Stimulated activated naive CD8-positive, alpha-beta T cell treated with anti-CD3 and anti-CD28 coated beads, Interleukin-15, amount 100 ng/mL, for 72 hours (primary cell): ENCODE measurements at places on chromosomes 2 and 18.

GRCh38 chr2:1584691-1585485 lies 159.4 kb downstream of the PXDN start:
- DNase-seq: no peak

DNA sequence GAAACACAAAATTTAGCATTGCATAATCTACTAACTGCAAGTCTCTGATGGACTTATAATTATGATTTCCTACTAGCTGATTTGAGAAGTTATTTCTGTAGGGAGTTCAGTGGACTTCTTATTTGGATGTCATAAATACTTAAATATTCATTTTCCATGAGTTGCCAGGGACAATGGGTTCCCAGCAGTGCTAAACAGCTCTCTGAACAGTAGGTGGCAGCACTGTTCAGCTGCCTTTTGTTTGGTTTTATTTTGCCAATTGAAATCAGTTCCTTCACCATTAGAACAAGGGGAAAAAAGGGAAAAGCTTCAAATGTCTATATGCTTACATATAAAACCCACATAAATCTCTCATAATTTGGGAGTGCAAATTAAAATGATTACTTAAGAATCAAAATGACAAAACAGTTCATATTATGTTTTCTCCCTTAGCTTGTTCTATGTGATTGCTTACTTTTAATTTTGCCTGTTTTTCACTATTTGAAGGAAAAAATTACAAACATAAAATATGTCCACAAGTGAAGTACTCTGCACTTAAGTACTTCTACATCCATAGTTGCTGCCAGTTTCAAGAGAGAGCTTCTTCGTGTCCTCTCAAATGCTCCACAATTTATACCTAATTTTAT lies 898.9 kb downstream of the CPS1 start:
- DNase-seq: no peak

GRCh38 chr2:102893870-102894269 lies 132.0 kb downstream of the TMEM182 start:
- DNase-seq: no peak

DNA sequence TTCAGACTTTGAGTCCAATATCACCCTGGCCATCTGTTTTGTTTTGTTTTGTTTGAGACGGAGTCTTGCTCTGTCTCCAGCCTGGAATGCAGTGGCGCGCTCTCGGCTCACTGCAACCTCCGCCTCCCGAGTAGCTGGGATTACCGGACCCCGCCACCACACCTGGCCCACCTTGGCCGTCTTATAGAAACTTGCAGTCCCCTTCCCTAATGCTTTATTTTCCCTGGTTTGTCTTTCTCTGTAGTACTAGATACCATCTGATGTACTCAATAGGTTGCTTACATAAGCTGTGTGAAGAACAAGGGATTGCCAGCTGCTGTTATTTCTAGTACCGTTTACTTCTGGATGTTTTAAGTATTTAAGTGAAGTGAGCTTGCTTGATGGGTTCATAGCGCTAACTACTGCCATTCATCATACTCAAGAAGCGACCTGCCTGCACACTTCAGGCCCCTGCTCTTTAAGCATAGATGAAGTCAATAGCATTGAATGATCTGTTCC lies 1.2 kb downstream of the RPL31 start:
- DNase-seq: no peak

GRCh38 chr2:240839152-240840143 lies 19.4 kb upstream of the KIF1A start:
- DNase-seq: no peak

DNA sequence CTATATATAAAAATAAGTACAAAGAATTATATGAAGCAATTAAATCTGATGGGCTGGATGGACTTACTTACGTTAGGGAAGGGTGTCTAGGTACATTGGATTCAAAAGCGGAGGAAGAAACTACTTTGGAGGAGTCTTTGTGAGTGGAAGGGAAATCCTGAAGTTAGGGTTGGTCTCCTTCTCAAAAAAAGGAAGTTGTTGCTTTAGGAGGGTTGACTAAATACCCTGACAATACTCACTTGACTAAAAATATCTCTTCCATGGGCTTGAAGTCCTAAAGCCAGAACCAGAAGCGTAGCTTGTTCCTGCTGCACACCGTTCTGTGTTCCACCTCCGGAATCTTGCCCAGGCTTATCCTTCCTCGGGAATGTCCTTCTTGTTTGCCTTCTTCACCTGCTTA lies 143.3 kb upstream of the ZEB2 start:
- no peak for DNase-seq

GRCh38 chr2:30883822-30884221 lies 76.6 kb upstream of the CAPN13 start:
- no peak for DNase-seq

- no peak for DNase-seq
These were observed 237.6 kb upstream of the UBE2E3 start for GRCh38 chr2:180742801-180743200.

DNA sequence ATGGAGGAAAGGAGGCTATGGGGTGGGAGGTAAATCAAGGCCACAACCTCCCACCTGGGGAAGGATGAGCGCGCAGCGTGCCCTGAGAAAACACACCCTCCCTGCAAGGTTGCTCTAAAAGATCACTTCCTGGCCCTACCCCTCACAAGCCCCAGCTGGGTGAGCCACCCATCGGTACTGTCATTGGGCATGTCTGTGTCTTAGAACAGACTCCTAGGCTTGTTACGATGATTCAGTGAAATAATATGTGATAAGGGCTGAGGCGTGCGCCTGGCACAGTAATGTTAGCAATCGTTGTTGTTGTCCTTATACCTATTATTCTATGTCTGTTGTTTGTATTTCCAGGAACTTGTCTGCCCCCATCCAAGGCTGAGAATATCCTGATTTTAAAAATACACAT lies 175.1 kb downstream of the ZFP36L2 start:
- no peak for DNase-seq

- DNase-seq: no peak
These were observed 10.4 kb downstream of the GAREM1 start for GRCh38 chr18:32460171-32460731.

DNA sequence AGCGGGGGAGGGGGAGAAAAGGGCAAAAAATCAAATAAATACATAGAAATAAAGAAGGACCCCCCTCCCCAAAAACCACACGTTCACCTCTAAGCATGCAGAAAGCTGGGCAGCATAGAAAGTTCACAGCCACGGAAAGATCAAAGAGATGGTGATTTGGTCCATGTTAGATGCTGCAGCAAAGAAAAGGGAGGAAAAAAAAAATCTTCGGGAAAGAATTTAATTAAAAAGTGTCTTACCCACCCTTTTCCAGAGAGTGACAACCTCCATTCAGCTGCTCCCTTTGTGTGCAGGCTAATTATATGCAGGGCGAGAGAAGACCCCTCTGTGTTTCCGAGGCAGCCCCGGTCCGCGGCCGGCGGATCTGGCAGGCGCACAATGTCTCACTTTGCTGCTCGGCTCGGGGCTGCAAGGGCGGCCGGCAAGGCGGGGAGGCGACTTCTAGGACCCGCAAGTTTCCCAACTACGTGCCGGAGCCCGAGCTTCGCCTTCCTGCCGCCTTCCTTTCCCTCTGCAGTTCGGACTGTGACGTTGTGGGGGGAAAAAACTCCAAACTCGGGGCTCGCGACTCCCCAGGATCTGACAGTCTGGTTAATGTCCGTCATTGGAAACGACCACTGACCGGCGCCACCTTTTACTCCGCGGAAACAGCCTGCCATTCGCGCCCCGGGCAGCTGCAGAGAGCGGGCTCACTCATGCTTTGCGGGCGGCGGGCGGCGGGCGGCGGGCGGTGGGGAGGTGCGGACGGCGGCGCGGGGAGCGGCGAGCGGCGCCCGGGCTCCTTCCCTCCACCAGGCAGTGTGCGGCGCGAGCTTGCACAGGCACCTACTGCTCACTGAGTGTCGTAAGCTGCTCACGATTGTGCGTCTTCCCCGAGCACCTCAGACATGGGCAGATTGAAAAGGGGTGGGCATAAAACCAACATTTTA lies at the start of gene LRRTM1:
Gene LRRTM1, minus strand, starts transcription at position 844 of the 929 bp plus-strand sequence. CDS start 933 bp downstream, outside the sequence.
- DNase-seq: no peak

- no peak for DNase-seq
These were observed 116.5 kb upstream of the REG3G start for GRCh38 chr2:78908973-78909372.

DNA sequence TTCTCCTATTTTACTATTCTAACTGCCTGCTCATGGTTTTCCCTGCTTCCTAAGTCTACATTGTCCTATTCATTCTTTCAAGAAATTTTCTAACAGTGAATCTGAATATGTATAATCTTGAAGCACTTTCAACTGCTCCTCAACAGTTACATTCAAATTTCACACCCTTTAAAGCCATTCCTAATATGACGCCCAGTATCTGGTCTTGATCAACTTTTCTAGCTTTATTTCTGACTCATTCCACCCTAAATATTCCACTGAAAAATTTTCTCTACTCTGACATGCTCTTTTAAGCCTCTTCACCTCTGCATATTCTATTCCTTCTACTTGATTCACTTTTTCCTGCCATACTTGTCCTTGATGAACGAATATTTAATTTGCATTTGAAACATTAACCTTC lies 1893.9 kb upstream of the PIK3C3 start:
- no peak for DNase-seq

DNA sequence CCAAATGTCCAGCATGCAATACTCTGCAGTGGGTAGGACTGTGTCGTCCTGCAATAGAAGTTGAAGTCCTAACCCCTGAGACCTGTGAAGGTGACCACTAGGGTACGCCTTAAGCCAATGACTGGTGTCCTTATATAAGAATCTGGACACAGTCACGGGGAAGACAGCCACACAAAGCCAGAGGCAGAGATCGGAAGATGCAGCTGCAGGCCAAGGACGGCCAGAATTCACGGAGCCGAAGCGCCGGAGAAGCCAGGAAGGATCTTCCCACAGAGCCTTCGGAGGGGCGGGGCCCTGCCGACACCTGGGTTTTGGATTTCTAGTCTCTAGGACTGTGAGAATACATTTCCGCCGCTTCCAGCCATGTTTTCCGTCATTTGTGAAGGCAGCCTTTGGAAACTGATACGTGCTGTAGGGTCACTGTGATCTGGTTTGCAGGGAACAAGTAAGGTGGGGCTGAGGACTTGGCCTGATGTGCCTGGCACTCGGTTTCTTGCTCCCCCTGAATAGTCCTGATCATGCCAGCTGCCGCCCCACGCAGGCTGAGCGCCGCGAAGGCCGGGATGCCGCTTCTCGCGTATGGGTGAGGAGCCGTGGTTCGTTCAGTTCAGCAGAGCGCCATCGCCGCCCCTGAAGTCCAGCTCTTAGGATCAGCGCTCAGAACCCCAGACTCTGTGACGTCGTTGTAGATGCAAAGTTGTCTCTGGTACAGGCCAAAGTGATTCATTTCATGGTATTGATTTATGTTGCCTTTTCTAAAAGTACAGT lies 38.7 kb downstream of the PTGR3 start:
- DNase-seq: no peak

GRCh38 chr2:16487686-16488085 lies 177.9 kb downstream of the CYRIA start:
- DNase-seq: no peak

DNA sequence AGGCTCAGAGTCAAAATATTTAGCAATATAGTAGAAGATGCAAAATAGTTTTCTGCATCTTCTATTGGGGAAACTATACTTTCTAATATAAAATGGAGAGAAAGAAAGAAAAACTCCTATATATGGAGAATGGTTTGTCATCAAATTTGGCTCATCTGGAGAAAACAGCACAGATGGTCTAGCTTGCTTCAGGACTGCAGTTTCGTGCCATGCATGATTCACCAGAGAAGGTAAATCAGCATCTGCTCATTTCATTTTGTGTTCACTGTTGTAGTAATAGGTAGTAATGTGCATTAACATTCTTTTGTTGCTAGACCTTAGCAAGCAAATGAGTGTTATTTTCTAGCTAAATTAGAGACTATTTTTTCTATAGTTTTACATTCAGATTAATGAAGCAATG lies 179.0 kb downstream of the ASXL3 start:
- no peak for DNase-seq

DNA sequence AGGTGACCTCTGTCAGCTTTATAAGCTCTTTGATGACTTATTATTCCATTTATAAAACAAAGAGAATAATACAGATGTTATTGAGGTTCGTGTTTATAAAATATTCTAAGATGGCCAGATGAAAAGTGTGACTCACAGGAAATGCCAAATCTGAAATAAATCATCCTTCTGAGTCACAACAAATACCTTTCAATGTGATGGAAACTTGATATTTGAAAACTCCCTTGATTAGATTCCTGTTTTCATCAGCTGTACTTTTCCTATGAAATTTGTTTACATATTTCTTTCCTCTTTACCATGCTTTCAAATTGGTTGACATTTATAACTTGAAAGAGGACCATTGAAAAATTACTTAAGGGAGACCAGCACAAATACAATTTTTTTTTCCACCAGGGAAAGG lies 30.6 kb upstream of the PPP1R1C start:
- no peak for DNase-seq

DNA sequence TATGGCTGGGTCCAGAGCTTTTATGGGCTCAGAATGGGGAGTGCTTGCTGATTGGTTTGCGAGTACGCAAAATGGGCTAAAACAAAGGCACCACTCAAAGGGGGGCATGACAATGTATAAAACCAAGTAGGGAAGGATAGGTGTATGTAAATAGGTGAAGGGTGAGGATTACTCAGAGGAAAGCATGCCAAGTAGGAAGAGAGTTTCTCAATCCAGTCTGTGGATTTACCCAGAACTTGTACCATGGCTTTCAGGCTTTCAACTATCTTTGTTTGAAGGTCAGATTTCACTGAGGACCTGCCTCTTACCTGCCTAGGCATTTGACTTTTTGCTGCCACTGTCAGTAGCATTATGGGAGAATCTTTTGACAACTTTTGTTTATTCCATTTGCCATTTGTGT lies 92.3 kb downstream of the RAB3GAP1 start:
- no peak for DNase-seq

- no peak for DNase-seq
These were observed 91.6 kb downstream of the FAM161A start for GRCh38 chr2:61762292-61762691.

- DNase-seq: no peak
These were observed 188.0 kb downstream of the CDH7 start for GRCh38 chr18:65938592-65939372.

GRCh38 chr2:3263487-3263886 lies 114.1 kb downstream of the EIPR1 start:
- no peak for DNase-seq

DNA sequence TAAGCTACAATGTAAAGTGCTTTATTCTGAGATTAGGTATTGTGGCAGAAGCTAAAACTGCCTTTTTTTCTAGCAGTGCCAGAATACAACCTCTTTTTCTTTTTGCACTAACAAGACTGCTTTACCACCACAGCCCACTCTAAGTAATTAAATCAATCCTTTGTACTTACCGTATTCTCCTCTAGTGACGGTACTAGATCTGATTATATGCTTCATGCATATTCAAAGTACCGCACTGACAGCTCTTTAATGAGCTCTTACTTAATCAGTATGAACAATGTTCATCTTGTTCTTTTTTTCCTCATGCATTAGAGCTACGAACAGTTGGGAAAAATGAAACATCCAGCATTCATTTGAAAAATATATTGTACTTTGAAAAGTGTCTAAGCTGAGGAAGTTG lies 16.1 kb upstream of the OTX1 start:
- no peak for DNase-seq
